WTC11 (cell line): ENCODE measurements at places on chromosomes 1 and 21. TPM values are rescaled to one million over a fixed set of nuclear protein-coding genes. Genes with fewer than 3 reads are reported as not detected.

GRCh38 chr1:179175011-179175841 is 54.3 kb downstream of the ABL2 start:
- no peak for DNase-seq

The RNF11 gene
- 45.5 to 50.8 TPM (median 46.1 TPM) in 3 replicates for total RNA-seq

GRCh38 chr1:179144626-179145025 is 62.8 kb downstream of the TOR3A start:
- no peak for DNase-seq

The MDM4 gene
- total RNA-seq: 73.5 to 76.2 TPM (median 74.1 TPM) in 3 replicates

The CLDN17 gene
- not detected in 3 replicates for total RNA-seq

- DNase-seq: no peak
Measured at GRCh38 chr1:13662493-13662892, 37.5 kb upstream of the PRDM2 start.

GRCh38 chr1:200146100-200146499 is 118.6 kb downstream of the NR5A2 start:
- DNase-seq: no peak

DNA sequence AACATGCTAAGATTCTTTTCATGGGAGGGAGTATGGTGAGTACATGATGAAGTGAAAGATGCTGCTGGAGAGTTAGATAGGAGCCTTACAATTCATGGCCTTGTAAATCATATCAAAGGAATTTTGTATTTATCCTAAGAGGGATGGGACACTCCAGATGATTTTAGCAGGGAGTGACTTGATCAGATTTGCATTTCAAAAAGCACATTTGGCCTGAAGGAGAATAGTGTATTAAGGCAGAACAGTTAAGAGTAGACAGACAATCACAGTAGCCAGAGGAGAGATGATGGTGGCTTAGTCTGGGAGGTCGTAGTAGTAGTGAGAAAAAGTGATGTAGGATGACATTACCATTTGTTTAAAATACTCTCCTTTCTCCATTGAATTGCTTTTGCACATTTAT is 48.8 kb downstream of the SYCP1 start:
- no peak for DNase-seq

GRCh38 chr1:221440658-221441057 is 301.2 kb downstream of the DUSP10 start:
- no peak for DNase-seq

DNA sequence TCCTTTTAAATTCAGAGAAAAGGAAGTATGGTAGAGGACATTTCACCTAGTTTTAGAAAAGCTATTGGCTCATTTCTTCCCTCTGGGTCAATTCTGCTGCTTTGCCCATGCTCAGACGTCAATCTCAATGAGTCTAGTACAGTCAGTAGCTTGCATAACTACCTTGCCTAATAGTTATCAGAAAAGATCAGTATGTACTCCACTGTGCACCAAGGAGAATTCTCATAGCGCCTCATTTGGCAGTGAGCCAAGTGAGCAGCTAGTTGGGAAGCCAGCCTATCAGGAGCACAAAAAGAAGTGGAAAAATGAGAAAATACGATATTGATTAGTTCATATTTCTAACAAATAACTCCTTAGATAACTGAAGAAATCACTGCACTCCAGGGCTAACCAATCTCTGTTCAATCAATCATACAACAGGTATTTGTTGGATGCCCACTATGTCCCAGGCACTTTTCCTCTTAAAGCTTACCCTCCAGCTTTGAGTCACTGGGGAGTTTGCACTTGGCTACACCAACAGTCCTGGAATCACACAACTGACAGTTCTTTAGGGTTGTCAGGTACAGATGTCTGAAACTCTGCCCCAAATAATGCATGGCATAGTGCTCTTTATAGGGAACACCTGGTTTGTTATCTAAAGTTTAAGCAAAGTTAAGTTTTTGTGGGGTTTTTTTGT is 50.2 kb downstream of the PRDX6 start:
- DNase-seq: no peak

DNA sequence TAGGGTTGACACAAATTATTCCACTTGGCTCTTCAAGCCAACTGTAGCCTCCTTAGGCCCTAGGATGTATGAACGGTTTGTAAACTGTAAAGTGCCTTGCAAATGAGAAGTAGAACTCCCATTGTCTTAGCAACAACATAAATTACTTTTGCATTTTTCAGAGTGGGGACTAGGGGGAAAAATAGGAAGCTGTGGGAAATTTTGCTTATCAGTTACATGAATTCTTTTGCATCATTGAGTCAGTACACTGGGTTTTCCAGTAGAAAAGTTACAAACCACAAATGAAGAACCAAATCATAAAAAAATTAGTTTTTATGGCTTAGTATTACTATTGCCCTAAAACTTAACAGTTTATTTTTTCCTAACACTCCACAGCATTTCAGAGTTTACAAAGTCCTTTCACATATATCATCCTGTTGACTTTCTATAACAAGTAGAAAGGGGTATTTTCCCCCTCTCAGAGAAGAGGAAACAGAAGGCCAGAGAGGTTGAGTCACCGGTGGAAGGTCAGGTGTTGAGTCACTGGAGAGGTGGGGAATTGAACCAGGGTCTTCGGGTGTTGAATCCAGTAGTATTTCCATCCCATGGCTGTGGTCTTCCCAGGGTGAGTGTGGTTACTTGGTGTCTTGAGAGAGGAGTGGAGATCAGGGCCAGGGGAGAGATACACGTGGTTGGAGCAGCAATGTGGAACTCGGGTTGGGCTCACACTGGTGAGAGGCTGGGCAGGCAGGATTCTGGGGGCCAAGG is 71.9 kb upstream of the USP24 start:
- DNase-seq: no peak

DNA sequence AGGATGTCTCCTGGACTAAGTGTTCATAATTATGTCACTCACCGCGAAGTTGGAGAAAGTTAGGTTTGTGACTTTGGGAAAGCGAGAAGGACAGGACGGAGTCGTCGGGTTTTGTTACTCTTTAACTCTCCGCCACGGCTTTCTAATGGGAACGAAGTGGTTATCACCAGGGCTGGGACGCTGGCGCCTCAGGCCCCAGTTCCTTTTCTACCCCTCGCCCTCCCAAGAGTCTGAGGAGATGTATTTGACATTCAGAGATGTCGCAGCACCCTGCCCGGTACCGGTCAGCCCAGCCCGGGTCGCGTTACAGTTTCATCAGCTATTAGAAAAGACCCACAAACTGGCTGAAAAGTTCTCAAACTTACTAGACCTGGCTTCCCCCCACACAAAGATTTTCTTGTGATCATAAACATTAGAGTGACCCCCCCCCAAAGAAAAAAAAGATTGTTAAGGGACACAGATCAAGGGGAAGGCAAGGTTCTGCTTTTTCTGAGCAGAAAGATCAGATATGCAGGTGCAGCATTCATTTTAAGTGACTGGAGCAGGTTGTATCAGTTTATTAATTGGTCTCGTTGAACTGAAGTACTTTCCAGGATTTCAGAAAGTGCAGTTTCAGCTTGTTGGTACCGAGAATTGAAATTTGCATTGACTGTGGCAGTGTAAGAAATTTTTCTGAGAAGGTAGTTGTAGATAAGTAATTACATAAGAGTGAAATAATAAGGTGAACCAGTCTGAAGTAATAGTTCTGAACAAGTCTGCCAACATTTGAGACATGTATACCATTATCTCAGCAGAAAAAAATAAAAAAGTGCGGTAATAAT is 859 bp upstream of the ZBTB18 start:
- DNase-seq: no peak

- DNase-seq: no peak
Measured at GRCh38 chr1:94543001-94543400, 1.4 kb upstream of the F3 start.

DNA sequence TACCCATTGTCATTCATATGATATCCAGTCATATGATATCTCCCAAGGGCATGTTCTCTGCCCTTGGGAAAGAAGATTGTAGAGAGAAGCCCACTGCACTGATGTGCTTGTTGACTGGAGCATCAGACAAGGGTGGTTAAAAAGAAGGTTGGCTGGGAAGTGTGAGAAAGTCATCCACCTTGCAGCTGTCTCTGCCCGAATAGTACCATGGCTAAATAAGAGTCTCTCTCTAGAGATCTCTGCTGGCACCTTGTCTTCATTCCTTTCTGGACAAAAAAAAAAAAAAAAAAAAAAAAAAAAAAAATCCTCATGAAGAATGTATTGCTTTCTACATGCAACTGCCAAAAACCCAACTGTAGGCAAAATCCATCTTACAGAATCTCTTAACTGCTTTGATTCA is 349.7 kb upstream of the ESRRG start:
- DNase-seq: no peak

GRCh38 chr21:44011579-44012473 is at the start of gene TRAPPC10:
Gene TRAPPC10, plus strand, starts transcription at chr21:44012309. Its CDS starts 185 bp downstream, at chr21:44012494.
- peak; percentile 77 for DNase-seq

The FCRL6 gene
- not detected in 3 replicates for total RNA-seq

The TIE1 gene
- total RNA-seq: 2.5 to 3.7 TPM (median 2.6 TPM) in 3 replicates

DNA sequence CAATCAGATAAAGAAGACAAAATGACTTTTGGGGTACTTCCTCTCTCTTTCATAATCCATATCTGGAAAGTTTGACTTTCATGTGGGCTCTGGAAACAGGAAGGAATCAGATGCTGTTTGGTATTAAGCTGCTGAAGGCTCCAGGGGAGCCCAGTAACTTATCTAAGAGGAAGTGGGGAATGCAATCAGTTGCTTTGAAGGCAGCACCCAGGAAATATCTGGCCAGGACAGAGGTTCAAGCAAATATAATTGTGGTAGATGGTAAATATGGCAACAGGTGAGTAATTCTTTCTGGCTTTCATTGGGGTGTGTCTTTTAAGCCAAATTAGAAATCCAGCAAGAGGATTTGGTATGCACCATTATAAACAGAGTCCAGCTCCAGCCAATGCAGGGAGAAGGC is 44.4 kb downstream of the COLGALT2 start:
- DNase-seq: no peak

The COL9A2 gene
- total RNA-seq: 4.2 to 5.5 TPM (median 4.7 TPM) in 3 replicates

The HTR1D gene
- 5.4 to 7.9 TPM (median 7.9 TPM) in 3 replicates for total RNA-seq

The CFAP74 gene
- total RNA-seq: 0.34 to 0.39 TPM (median 0.35 TPM) in 3 replicates

The APOBEC4 gene
- total RNA-seq: not detected in 3 replicates

GRCh38 chr1:236282425-236282716 is 613 bp upstream of the ERO1B start:
- no peak for DNase-seq

- DNase-seq: no peak
Measured at GRCh38 chr21:44557491-44558328, 885 bp downstream of the KRTAP10-3 start.

DNA sequence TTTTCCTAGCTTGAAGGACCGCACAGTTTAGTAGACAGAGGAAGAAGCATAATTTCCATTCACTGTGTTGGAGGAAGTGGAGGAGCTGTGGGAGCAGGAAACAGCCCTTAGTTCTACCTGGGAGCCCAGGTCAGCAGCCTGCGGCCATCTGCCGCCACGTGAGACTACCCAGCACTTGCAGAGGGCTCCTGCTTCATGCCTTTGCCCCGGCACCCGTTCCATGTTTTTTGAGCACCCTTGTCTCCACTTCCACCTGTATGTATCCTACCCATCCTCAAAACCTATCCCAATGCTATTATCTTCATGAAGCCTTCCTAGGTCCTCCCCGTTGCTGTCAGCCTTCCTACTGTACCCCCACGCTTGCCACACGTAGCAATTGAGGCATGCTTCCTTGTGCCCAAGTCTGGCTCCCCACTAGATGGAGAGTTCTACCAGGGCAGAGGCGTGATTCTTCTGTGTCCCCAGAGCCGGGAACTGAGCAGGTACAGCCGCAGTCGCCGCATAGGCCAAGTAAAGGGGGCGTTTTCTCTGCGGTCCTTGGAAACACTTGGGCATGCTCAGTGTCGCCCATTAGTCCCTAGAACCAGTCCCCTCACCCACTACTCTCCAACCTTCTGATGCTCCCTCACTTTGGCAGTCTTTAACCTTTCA is 1.9 kb downstream of the SLC6A9 start:
- DNase-seq: no peak

The HORMAD1 gene
- not detected in 3 replicates for total RNA-seq

The SYCP1 gene
- total RNA-seq: 0.34 TPM in 1 of 3 replicates, not detected in the others

DNA sequence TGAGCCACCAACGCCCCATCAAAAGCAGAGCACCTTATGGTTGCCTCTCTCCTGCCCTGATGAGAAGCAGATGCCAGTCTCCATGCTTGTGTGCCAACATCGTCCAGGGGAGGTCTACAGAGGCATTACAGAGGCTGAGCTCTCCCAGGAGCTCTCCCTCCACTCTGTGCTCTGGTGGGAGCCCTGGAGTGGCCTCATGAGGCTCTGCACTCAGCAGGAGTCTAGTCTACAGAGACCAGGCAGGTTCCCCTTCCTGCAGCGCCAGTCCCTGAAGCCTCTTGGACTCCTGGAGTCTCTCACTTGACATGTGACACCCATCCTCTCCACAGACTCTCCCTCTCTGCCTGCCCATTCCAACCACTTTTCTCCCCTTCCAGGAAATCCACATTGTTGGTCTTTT is 3.4 kb downstream of the DCST1 start:
- no peak for DNase-seq

The MIS18A gene
- total RNA-seq: 55.9 to 60.6 TPM (median 58.4 TPM) in 3 replicates

DNA sequence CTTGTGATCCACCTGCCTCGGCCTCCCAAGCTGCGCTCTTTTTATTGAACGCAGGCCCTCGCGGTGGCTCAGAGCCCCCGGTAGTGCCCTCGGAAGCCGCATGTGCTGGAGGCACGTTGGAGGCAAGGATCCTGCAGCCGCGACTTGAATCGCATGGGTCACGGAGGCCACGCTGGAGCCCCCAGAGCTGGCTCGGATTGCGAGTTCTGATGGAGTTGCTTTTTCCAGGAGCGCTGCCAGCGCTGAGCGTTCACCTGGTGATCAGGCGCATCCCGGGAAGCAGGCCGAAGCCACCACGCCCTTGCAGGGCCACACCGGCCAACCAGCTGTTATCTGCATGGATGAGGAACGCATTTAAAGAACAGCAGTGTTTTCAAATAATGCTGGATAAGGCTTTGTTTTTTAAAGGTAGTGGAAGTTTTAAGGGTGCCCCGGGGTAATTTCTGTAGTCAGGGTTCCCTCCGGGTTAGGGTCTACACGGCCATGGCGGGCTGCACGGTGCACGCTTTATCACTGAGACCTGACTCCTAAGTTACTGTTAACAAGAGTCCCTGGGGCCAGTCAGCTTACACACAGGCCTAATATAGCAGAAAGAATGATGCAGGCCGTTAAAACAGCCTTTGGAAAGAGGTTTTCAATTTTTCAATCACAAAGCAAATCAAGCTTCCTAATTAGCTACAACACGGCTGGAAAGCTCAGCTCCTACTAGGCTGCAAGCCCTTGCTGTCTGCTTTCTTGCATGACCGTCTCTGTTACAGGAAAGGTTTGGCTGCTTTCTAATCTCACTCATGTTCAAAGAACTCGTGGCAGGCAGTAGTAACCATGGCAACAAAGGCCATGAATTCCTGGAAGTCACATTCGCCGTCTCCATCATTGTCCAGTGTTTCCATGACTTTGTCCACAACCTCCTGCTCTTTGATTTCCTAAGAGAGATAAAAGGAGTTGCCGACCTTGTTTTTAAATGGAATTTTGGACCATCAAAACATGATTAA is 6.0 kb downstream of the S100B start:
- DNase-seq: no peak

The DNALI1 gene
- total RNA-seq: 10.5 to 14.6 TPM (median 13.5 TPM) in 3 replicates

- DNase-seq: no peak
Measured at GRCh38 chr1:10225573-10225972, 15.2 kb downstream of the KIF1B start.
